HT1080 (cell line): ENCODE measurements at places on chromosomes 6 and 20. TPM values are rescaled to one million over a fixed set of nuclear protein-coding genes. Genes with fewer than 3 reads are reported as not detected.

Gene SAMD3
- total RNA-seq = 3.8 and 5.0 TPM in 2 replicates

- no peak for DNase-seq
Observed at GRCh38 chr20:57581202-57582028, 20.5 kb downstream of the PCK1 start.

DNA sequence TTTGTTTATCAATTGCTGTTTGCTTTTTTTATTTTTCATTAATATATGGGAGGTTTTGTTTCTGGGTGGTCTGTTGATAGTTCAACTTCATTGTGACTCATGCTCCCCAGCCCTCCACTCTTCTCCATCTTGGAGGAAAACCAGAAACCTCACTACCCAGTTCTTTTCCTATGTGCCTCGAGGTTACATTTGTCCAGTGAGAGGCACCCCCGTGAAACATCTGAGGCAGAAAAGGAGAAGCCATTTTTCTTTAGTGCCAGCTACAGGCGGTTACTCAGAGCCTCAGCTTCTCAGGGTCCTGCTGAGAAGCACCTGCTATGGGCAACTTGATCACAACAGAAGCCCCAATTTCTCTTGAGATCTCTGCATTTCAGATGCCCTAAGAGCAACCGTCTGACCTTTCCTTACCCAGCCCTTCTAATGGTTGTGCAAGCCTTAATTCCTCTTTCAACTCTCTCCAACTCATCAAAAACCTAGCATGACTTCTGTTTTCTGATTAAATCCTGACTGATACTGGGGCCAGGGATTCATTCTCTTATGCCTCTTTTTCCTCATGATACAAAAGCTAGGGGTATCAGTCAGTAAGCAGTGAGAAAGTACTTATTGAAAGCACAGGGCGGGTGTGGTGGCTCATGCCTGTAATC is 144.6 kb downstream of the ELOVL4 start:
- no peak for DNase-seq

- DNase-seq = peak; percentile 0
Observed at GRCh38 chr6:149513915-149514314, 29.1 kb upstream of the ZC3H12D start.

- DNase-seq = peak; percentile 18
Observed at GRCh38 chr6:136249336-136249735, 775 bp downstream of the MTFR2 start.

Gene LY6G6C
- not detected in 2 replicates for total RNA-seq

- no peak for DNase-seq
Observed at GRCh38 chr6:1893470-1894130, 283.9 kb downstream of the FOXC1 start.

- no peak for DNase-seq
Observed at GRCh38 chr6:113004054-113004453, 656.9 kb downstream of the RFPL4B start.
